ENCODE measurements at places on chromosomes 7 and 10. TPM values are rescaled to one million over a fixed set of nuclear protein-coding genes. Genes with fewer than 3 reads are reported as not detected.

- DNase-seq, result no peak
Measured at GRCh38 chr7:150855046-150855445, 2.7 kb downstream of the AOC1 start.

DNA sequence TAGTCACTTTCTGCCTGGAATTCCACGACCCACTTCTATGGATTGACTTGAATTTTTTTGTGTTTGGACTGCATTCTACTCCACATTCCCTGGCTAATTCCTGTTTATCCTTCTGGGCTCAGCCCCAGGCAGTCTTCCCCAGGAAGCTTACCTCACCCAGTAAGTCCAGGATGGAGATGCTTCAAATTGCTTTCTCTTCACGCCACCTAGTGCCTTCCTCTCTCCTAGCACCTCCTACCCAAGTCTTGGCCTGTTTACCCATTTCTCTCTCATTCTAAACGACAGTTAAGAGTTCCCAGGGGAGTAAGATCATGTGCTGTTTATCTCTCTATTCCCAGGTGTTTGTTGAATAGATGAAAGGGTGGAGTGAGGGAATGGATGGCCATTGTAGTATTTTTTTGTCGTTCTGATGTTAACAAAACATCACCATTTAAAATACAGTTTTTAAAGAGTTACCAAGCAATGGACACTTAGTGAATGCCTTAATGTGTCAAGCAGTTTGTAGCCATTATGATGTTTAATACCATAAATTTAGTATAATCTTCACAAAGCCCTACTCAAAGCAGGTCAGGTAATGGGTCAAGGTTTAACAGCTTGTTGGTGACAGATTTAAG, 45.5 kb upstream of the TARP start:
- DNase-seq, result peak; percentile 54

Gene AQP1
- total RNA-seq, result 2.7 TPM

Gene AKR1D1
- total RNA-seq, result not detected

DNA sequence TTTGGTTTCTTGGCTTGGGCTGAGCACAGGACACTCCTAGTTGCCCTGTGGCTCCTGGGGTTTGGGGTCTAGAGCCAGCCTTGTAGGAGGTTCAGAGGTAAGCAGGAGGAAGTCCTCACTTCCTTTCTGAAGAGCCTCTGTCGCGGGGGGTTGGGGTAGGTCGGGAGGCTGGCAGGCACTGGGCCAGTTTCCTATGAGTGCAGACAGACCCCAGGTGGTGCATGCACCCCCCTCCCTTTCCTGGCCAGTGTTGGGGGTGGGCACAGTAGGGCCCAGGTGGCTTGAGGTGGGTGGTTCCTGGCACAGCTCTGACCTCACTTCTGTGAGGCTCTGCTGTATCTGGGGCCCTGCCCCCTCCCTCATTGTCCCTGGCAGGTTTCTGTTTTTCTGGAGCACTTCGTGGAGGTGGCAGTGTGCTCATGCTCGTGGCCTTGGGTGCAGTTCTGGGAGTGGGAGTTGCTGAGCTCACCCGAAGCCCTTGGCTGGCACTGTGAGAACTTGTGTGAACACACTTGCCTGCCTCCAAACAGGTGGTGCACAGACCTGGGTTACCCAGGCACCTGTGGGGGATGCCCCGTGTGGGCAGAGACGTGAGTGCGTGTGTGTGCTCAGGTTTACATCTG, 1.8 kb downstream of the PALD1 start:
- no peak for DNase-seq

Gene CTAGE8
- total RNA-seq, result 0.80 TPM

GRCh38 chr7:133428326-133428725, 175.4 kb downstream of the EXOC4 start:
- DNase-seq, result no peak

DNA sequence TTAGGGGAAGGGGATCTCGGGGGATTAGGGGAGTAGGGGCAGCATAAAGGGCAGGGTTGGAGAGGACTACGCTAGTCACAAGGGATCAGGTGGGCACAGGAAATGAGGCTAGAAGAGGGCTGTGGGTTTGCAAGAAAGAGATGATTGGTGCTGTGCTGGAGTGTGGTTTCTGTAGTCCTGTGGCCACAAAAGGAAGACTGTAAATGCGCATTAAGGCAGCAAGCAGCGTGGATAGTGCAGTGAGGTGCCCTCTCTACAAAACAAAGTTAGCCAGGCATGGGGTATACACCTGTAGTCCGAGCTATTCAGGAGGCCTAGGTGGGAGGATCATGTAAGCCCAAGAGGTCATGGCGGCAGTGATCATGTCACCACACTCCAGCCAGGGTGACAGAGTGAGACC, 212.1 kb downstream of the MLLT10 start:
- no peak for DNase-seq

- DNase-seq, result no peak
Measured at GRCh38 chr7:84042110-84042539, 152.5 kb downstream of the SEMA3A start.

GRCh38 chr7:36653663-36654355, 70.5 kb downstream of the AOAH start:
- no peak for DNase-seq

Gene SPACDR
- total RNA-seq, result 4.3 TPM

DNA sequence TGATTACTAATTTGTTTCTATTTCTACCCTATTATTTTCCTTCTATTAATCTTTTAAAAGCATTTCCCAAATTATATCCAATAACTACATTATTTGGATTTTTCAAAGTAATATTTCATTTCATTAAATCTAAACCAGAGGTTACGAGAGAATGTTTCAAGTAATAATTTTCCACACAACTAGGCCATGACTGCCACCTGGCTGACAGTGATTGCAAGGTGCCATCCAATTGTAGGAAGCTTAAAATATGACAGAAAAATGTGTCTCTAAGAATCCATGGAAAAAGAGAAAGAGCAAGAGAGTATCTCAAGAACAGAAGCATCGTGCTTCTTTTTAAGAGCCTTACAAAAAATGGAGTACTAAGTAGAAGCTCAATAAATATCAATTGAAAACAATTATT, 48.7 kb downstream of the TPK1 start:
- peak; percentile 5 for DNase-seq

- no peak for DNase-seq
Measured at GRCh38 chr7:92606985-92607384, 16.8 kb upstream of the FAM133B start.

Gene UNC5B
- total RNA-seq, result 231 TPM

- no peak for DNase-seq
Measured at GRCh38 chr10:75283671-75284470, 48.1 kb upstream of the COMTD1 start.

- DNase-seq, result no peak
Measured at GRCh38 chr10:12218991-12219390, 23.0 kb downstream of the CDC123 start.

Gene EN2
- total RNA-seq, result 2.1 TPM

Gene RARRES2
- 4.9 TPM for total RNA-seq

All from endothelial cell (in vitro differentiated cells).